ENCODE measurements at places on chromosomes 11 and 22.
A peak's percentile ranks its signal among the peaks of the same experiment; 100 is the strongest.

GRCh38 chr22:26172389-26172990 is 3.2 kb downstream of the SEZ6L start:
- DNase-seq: peak; percentile 48

GRCh38 chr11:96235751-96236150 is 107.2 kb downstream of the MAML2 start:
- no peak for DNase-seq

DNA sequence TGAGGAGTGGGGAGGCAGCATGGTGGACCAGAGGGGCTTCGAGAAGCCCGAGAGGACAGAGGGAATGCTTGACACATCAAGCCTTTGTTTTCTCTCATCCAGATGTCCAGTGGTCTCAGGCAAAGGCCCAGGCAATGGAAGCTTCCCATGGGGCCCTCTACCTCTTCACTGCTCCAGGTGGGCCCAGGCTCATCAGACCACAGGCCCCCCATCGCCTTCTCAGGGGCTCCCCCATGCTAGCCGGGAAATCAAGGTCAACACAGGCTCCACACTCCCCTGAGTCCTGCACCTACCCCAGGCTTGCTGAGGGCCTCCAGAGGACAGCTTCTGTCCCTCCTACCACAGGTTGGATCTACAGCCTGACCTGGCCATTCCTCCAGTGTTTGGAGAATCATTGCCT is 157.5 kb downstream of the CHST1 start:
- no peak for DNase-seq

DNA sequence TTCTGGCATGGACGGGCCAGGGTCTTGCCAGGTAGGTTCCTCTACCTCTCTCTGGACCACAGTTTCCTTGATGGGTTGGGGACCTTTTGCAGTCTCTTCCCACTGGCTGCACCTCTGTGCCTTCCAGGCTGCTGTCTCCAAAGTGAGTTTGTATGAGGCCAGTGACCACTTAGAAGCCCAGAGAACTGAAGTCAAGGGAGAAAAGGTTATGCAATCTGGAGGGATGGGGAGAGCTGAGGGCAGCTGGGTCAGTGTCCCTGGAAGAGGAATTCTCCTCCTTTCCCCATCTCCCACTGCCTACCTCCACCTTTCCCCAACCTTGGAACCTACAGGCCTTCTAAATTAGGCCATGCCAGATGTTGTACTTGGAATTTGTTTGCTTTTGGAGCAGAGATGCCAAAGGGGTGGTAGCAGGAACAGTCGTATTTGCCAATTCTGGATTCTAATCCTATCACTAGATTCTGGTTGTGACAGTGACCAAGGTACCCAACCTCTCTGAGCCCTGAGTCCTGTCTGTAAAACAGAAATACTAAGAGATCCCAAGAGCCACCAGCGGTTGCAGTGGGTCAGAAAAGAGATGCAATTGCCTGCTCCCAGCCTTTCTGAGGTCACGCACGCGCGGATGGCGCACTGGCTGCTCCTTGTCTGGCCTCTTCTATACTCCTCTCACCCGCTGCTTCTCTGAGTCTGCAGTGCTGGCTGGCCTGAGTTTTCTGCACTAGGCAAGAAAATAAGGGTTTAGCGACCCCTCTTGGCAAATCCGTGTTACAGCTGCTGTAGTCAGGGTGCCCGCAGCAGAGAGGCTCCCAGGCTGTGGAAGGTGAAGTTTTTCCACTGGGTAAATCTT is 10.7 kb upstream of the ACCSL start:
- peak; percentile 57 for DNase-seq

DNA sequence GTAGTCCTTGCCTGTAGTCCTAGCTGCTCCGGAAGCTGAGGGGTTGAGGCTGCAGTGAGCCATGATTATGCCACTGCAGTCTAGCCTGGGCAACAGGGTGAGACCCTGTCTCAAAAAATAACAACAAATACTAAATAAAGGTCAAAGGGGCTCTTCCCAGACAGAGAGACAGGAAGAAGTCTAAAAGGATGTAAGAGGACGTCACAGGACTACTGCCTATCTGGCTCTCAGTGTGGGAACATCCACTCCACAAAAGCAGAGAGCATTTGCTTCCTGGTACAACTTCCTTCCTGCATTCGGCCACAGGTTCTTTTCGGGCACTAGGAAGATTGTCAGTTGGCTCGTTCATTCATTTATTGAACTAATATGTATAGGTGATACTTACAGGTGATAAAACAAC is 110.6 kb downstream of the SGSM3 start:
- DNase-seq: no peak

DNA sequence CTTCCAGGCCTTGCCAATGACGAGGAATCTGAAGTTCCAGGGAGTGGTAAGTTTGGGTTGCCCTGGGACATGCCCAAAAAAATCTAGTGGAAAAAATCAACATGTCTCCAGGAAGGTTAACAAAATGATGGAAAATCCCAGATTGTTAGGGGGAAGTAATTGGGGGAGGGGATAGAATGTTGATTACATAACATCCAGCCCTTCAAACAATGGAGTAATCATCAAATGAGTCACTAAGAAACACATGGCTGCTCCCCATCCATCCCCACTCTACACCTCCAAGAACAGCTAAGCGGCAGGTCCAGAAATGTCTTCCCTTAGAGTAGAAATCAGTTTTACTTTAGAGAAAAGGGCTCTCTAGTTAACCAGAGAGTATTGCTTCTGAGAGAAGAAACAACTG is 94.9 kb downstream of the ETS1 start:
- no peak for DNase-seq

- DNase-seq: no peak
These were observed 721.2 kb downstream of the ETS1 start for GRCh38 chr11:127866109-127866508.

- DNase-seq: no peak
These were observed 1.7 kb downstream of the PPFIBP2 start for GRCh38 chr11:7515447-7515886.

DNA sequence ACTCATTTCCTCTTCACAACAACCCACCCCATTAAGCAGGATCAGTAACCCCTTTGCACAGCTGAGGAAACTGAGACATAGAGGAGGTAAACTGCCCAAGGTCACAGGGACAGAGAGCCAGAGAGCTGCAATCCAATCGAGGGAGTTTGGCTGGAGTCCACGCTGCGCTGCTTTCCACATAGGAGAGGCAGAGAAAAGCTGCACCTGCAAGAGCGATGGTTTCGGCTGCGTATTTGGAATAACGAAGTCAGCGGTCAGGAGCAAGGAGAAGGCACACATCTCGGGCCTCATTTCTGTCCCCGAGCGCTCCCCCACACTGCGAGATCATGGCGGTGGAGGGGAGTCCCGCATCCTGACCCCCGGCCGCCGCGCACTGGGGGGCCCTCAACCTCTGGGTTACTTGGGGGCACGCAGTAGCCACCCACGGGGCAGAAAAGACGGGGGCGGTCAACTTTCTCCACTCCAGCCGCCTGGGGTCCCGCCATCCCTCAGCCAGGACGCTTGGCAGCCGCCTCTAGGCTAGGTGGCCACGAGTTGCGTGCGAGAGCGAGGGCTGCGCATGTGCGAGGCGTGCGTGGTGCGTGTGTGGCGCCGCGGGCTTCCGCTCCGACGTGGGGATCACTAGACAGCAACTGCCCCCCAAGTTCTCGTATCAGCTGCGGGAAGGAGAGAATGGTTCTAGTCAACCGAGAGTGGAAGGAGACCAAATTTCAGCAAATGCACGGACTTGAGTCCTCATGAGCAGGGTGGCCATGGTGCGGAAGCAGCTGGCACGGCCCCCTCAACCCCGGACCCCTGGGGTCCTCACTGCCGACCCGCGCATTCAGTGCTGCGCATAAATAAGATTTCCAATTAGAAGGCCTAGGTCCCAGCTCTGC is 42.3 kb upstream of the CLDN5 start:
- DNase-seq: no peak

DNA sequence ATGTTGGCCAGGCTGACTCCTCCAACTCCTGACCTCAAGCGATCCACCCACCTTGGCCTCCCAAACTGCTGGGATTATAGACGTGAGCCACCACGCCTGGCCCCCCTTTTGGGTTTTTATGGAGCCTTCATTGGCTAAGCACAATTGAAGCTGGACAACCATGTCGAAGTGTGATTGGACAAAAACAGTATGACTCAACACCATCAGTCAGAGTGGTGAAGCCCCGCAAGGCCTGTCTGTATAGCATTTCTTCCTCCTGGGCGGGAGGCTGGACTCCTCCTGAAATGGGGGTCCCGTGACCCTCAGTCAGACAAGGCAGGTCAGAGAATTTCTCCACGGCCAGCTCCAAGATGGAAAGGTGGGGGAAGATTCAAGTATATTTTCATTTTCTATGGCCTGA is 3.1 kb upstream of the PARVB start:
- no peak for DNase-seq

DNA sequence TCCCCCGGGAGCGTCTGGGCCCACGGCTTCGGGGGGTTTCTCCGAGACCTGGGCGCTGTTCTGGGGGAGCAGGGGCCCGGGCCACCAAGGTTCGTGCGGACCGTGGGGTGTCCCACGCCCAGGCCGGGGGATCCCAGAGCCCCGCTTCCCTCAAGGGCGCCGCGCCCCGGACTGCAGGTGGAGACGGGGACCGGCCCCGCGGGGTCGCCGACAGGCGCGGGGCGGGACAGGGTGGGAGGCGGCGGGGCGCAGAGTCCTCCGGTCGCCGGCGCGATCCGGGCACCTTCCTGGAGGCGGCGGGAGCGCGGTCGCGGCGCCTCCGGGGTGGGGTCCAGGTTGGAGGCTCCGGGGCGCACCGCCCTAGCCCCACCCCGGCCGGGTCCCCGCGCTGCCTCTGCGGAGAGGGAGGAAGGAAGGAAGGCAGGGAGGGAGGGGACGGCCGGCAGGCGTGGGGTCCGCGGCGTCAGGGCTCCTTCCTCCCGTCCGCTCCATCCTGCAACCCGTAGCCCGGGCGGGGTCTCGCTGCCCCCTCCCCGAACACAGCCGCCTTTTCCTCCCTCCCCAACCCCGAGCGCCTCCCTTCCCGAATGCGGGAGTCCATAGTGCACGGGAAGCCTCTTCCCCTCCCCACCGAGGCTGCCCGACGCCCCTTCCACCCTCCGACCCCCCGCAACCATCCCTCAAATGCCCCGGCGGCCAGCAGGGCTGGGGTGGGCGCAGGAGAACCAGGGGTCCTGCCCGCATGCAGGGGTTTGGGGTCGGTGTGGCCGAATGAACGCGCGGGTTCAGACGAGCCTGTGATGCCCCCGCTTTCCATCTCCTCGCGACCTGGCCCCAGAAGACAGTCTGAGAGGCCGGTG is 4.3 kb upstream of the ZBED4 start:
- DNase-seq: no peak

GRCh38 chr22:43162412-43163150 is 11.2 kb downstream of the TSPO start:
- no peak for DNase-seq

DNA sequence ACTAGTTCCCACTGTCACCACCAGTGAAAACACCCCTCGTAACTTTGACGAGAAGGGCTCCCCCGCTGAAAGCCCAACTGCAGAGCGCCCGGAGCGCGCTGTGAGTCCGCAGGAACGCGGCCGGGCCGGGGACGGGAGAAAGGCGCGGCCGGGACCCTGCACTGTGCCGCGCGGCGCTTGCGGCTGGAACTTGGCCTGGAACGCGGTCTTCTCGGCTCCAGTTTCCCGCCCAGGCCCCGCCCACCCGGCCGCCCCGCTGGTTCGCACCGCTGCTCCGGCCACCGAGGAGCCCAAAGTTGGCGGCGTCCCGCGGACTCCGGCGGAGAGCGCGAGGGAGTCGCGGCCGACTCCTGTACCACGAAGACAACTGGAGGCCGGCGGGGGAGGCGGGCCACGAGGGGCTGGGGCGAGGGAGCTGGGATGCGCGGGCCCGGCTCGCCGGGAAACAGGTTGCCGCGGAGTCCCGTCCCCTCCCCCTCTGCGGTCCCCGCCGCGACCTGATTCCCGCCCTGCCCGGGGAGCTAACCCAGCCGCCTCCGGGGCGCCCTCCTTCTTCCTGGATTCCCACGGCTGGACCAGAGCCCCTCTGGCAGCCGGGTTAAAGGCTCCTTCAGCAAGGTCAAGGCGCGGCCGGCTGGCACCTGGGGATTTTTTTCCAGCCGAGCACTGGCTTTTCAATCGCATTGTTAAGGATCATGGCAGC is 3.4 kb downstream of the TENM4 start:
- DNase-seq: peak; percentile 74

DNA sequence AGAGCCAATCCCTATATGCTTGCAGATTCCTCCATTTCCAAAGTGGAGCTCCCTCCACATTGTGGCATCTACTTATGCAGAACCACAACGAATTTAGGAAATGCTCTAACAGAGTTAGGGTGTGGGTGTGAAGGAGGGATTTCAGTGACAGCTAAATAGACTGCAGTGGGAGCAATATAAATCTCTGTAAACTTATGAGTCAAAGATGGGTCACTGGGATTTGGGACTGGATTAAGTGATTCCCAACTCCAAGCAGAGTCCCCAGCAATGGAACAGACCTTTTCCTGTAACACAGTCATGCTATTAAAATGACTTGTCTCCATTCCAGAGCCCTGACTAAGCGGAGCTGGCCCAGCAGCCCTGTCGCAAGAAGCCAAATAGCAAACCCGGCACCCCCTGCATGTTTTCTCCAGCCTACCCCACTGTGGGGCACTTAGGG is 36.6 kb downstream of the RPL27A start:
- no peak for DNase-seq
